Naive thymus-derived CD8-positive, alpha-beta T cell (primary cell): ENCODE measurements at places on chromosomes 6 and 20.

- H3K36me3 ChIP-seq: peaks cover 2% of the 10 kb centered on the region
- H3K27ac ChIP-seq: no peak overlapping the region
- no peaks in the 10 kb centered on the region for H3K27me3 ChIP-seq
- no peak for DNase-seq
- peaks cover 41% of the 10 kb centered on the region for H3K4me1 ChIP-seq
These were observed 32.2 kb downstream of the ILRUN start for GRCh38 chr6:34664256-34664971.

- H3K4me3 ChIP-seq: peak overlapping the region; percentile 31
- no peak for DNase-seq
These were observed 33.5 kb downstream of the NEDD9 start for GRCh38 chr6:11198663-11199603.

GRCh38 chr20:63873477-63873971 lies 8.5 kb downstream of the TPD52L2 start:
- H3K4me3 ChIP-seq: no peak overlapping the region
- H3K36me3 ChIP-seq: no peaks in the 10 kb centered on the region
- no peak for DNase-seq
- H3K27ac ChIP-seq: no peak overlapping the region
- no peaks in the 10 kb centered on the region for H3K27me3 ChIP-seq

DNA sequence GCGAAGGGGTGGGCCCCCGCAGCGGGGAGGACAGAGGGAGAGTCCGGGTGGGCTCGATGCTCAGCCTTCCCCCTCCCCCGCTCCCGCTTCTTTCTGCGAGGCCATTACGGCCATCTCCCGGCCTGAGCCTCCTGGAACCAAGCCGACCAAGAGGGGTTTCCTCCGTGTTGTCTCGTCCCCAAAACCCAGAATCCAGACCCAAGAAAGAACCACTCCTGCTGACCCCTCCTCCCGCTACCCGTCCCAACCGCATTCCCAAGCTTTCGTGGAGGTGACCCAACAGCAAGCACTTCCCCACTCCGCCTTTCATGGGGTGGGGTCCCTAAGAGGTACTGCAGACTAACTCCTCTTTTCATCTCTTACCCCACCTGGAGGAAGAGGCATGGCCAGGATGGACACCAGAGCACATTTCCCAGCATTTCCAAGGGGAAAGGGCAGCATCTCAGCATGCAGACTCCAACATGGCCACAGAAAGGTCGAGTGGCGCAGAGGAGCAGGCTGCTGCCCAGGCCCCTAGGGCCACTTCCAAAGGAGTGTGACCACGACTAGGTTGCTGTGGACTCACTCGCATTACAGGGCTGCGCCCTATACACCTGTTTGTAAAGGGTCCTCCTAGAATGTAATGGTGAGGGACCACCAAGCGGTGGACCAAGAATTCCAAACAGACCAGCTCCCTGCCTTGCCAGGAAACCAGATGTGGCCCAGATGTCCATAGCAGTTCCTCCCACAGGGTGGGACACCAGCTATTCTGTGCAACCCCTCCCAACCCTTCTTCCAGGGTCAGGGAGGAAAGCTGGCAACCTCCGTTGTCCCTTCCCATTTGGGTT lies 53.4 kb downstream of the MRPL14 start:
- peaks cover 22% of the 10 kb centered on the region for H3K4me1 ChIP-seq
- DNase-seq: no peak
- H3K27ac ChIP-seq: no peak overlapping the region
- H3K36me3 ChIP-seq: no peaks in the 10 kb centered on the region
- peak overlapping the region; percentile 85 for H3K4me3 ChIP-seq
